ENCODE measurements at places on chromosomes 6 and 20.

- DNase-seq = no peak
These were observed 25.6 kb downstream of the NFYA start for GRCh38 chr6:41098366-41098765.

DNA sequence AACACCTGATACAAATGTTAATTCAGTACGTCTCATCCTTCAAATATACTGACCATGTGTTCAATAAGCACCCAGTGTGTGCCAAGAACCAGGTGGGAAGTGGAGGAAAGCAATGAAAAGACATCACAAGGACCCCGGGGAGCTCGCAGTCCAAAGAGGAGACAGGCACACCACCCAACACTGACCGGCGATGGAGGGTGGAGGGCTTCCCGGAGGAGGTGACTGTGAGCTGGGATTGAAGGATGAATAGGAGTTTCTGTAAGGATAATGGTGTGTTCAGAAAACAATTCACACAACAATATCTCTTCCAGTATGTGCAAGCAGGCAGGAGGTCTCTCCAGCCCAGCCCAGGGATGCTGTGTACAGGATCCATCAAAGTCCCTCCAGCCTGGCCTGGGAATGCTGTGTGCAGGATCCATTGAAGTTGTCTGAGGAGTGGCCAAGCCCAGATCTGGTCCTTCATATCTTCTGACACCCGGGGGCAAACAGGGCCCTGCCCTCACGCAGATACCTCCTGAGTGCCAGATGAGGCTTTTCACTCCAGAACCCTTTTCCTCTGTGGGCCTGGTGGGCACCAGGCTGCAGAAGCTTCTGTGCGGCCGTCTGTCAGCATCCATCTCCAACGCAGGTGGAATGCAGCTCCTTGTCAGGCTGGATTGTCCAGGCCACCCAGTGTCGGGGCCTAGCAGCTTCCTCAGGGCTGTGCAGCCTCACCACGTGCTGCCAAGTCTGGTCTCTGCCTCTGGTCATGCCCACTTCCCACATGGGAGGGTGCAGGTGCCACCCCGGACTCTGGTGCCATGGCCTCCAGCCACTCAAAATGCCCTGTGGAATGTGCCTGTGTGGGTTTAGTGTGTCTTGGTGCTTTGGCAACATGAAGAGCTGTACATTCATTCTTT is 36.3 kb downstream of the DLL1 start:
- DNase-seq = no peak

DNA sequence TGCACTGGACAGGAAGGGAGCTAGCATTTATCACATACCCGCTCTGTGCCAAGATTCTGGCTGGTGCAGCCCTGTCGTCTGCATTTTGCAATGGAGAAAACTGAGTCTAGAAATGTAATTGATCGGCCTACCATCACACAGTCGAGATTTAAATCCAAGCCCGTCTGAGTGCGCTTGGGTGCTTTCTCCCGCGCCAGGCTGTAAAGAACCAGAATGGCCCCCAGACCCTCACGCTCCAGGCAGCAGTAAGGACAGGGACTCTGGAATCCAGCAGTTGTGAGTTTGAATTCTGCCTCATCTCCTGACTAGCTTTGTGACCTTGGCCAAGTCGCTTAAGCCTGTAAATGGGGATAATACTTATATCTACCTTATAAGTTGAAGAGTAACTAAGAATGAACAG is 10.8 kb downstream of the DYNLRB1 start:
- DNase-seq = no peak

- no peak for DNase-seq
These were observed 198.0 kb upstream of the SHLD1 start for GRCh38 chr20:5552154-5552553.

- no peak for DNase-seq
These were observed 177.4 kb upstream of the SGK1 start for GRCh38 chr6:134495203-134495889.

- DNase-seq = no peak
These were observed 98.1 kb downstream of the YTHDF1 start for GRCh38 chr20:63117661-63118302.

DNA sequence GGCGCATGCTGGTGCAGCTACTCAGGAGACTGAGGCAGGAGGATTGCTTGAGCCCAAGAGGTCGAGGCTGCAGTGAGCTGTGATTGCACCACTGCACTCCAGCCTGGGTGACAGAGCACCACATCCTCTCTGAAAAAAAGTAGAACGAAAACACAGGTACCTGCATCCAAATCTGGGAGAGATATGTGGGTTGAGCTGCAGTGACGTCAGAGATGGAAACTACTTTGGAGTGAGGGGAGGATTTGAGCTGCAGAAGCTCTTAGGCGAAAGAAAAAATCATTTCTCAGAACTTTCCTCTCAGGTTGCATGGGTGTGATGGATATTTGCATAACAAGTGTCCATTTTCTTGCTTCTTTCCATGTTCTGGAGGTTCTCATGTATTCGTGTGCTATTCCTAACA is 4.0 kb upstream of the TULP1 start:
- DNase-seq = no peak

DNA sequence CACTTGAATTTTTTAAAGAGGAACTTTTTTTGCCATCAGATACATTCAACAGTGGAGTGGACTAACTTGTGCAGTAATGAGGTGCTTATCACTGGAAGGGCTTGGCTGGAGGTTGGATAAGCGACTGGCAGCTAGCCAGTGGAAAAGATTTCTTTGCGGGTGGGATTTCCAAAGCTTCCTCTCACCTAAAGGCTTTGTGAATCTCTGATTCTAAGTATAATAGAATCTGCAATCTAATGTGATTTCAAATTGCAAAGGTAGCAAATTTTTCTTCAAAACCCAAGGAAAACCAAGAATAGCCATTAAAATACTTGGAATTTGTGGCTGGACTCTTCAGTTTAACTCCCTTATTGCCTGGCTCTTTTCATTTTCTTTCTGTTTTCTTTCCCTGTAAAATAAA is 460.4 kb upstream of the MARCKS start:
- DNase-seq = no peak

GRCh38 chr20:49619113-49620048 is 51.4 kb upstream of the PTGIS start:
- DNase-seq = no peak

DNA sequence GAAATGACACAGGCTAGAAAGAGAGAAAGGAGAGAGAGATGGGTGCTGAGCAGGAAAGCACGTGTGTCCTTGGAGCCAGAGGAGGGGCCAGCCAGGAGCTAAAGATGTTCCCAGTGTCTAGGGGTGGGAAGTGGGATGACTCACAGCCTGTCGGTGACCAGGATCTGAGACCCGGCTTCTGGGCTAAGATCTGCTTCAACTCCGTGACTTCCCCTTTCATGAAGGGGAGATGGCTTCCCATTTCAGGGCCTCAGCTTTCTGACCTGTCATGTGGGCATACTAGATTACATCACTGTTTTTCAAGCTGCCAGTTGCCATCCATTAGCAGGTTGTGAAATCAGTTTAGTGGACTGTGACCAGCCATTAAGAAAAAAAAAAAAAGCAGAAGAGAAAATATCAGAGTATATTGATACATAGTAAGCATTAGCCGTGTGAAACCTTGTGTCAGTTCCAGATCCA is 5.4 kb downstream of the TGM3 start:
- DNase-seq = no peak

GRCh38 chr20:25039697-25040437 is 18.1 kb downstream of the ACSS1 start:
- no peak for DNase-seq

- no peak for DNase-seq
These were observed 56.2 kb upstream of the PREP start for GRCh38 chr6:105459049-105459448.

- DNase-seq = no peak
These were observed 115.3 kb upstream of the EDN1 start for GRCh38 chr6:12174878-12175277.

DNA sequence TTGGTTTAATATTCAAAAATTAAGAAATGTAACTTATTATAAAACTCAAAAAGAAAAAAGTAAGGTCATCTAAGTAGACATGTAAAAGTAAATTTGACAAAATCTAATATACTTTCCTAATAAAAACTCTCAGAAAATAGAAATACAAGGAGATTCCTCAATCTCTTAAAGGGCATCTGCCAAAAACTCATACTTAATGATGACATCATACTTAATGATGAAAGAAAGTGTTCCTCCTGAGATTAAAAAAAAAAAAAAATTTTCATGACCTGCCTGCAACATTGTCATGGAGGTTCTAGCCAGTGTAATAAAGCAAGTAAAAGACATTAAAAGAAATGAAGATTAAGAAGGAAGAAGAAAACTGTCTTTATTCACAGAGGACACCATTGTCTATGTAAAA is 325.7 kb upstream of the BTBD3 start:
- no peak for DNase-seq

DNA sequence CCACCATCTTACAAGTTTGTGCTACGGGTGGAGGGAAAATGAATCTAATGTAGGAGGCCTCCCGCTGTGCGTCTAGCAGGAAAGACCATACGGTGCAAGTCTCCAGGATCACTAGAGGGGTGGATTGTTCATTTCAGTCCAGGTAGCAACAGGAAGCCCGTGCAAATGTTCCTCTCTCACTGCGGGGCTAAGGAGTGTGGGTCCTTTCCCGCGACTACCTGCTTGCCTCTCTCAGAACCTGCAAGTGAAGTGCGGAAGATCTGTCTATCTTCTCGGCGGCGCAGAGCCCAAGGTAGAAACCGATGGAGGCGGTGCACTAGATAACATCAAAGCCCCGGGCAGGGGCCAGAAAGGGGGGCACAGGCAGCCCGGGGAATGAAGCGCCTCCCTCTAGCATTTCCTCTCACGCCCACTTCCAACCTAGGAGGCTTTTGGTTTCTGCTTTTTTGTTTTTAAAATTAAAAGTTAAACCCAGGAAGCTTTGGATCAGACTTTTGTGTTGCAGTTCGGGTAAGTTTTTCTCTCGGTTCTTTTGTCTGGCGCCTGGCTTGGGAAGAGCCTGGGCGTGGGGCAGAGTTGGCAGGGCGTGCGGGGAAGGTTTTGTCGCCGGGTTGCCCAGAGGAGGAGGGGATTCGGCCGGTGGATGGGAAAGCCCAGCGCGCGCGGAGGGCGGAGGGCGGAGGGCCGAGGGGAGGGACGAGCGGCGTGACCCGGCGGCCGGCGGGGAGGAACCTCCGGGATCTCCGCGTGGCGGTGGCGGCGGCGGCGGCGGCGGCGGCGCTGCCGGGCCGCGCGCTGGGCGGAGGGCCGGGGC is 3.5 kb upstream of the HIVEP1 start:
- DNase-seq = peak; percentile 60

DNA sequence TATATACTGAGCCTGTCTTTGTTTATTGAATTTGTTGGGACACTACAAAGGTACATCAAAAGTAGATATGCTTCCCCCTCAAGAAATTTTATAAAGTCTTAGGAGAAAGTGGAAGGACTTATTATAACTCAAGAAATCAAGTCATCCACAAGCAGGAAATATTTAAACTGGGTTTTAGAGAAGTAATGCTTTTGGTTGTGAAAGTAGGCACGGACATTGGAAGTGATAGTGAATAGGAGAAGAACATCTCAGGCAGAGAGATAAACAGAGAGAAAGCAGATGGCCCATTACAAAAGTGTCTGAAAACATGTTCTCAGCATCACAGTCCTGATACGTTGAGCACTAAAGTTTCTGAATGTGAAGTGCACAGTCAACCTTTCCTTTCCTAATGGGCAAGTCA is 415.6 kb upstream of the RNF217 start:
- DNase-seq = no peak

DNA sequence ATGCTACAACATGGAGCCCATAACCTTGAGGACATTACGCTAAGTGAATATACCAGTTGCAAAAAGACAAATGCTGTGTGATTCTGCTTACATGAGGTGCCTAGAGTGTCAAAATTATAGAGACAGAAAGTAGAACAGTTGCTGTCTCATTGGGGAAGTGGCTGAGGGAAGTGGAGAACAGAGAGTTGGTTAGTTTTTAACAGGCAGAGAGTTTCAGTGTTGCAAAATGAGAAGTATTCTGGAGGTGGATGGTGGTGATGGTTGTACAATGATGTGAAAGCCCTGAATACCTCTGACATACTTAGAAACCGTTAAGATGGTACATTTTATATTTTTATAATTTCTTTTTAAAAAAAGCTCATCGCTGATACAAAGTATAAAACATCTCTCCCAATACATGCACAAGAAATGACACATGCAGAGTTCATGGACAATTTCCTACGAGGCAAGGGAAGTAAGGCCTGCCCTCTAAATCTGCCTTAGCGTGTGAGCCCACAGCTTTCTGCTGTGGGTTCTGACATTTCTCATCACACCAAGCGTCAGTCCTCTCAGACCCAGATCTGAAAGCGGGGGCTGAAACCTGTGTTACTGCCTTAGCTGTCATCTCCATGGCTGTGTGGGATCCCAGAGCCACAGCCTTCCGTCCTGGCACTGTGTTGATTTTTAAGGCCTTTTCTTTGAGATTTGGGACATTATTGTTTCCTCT is 126.0 kb downstream of the RNASET2 start:
- no peak for DNase-seq

DNA sequence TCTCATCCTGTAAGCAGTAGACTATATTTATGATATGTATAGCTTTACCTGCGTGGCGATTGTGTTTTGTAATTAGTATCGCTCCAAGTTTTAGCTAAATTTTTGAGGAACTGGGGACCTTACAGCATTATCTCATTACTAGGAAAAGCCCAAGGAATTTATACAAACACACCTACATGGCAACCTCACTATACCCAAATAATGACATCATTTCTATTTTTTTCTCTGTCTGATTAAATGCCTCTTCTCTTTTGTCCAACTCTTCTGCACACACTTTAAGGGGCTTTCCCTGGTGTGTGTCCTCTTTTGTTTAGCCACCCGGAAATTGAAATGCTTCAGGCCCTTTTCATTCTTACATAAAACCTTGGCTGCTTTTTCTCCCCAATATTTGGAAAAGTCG is 82.9 kb upstream of the EXOC2 start:
- DNase-seq = no peak

GRCh38 chr20:51760905-51761546 is 7.2 kb downstream of the ATP9A start:
- DNase-seq = no peak

Measured in stimulated activated CD8-positive, alpha-beta memory T cell treated with anti-CD3 and anti-CD28 coated beads, Interleukin-2, amount 100 ng/mL, for 1 hour (primary cell).